ENCODE measurements at places on chromosomes 13 and 19.

DNA sequence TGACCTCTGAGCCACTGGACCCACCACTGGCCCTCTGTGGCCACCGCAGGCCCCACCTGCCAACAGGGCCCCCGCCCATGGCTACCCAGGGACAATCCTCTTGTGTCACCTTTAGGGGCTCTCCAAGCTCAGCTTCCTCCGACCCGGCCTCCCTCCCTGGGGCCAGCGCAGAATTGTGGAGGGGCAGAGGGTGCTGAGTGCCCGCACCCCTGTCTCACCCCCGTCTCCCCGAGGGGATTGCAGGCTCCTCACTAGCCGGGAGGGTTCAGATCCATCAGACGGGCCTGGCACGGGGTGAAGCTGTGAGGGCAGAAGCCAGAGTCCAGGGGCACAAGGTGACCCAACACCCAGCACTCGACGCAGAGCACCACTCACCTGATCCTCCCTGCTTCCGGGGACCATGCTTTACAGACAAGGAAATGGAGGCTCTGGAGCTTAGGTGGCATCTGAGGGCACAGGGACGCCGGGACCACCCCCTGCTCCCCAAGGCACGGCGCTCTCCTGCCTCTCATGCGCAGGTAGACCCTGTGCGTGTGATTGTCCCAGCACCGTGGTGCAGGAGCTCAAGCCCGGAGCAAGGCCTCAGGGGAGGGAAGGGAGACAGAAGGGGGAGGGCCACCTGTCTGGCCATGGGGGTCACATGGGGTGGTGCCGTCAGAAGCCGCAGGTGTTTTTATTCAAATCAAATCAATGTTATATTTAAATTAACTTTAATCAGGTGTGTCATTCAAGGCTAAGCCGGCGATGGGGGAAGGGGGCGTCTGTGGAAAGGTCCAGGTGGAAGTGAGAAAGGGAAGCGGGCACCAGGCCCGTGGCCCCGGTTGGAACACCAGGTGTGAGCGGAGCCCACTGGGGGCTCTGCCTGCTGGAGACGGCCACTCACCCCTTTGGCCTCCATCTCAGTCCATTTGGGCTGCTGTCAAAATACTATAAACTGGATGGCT, 21.6 kb upstream of the SPACA7 start:
- DNase-seq: no peak

DNA sequence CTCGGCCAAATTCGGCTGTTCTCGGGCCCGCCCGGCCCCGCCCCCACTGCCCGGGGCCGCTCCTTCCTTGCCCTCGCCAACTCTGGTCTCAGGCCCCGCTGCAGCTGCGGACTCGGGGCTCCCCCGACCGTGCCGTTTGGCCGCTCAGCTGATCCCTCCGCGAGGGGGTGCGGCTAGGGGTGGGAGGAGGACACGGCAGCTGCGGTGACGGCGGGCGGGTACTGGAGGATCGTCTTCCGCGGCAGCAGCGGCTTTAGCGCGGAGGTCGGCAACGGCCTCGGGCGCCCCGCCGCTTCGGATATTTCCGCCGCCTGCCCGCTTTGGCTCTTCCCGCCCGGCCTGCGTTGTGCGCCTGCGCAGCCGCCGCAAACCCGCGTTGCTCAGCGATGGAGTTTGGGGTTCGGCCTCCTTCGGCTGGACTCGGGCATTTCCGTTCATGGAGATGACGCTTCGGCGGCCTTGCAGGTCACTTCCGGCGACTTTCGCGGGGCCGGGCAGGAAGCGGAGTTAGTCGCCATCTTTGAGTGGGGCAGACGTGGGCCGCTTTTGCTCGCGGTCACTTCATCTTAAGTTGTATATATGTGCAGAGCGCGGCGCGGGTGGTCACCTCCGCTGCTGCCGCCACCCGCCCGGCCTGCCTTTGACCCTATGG, 338 bp upstream of the UBE2M start:
- peak; percentile 100 for DNase-seq

- DNase-seq: no peak
Measured at GRCh38 chr19:9309974-9310446, 372 bp upstream of the ZNF699 start.

- DNase-seq: no peak
Measured at GRCh38 chr19:287381-287871, 3.8 kb downstream of the PLPP2 start.

- no peak for DNase-seq
Measured at GRCh38 chr13:77915686-77916085, 2.9 kb downstream of the EDNRB start.

DNA sequence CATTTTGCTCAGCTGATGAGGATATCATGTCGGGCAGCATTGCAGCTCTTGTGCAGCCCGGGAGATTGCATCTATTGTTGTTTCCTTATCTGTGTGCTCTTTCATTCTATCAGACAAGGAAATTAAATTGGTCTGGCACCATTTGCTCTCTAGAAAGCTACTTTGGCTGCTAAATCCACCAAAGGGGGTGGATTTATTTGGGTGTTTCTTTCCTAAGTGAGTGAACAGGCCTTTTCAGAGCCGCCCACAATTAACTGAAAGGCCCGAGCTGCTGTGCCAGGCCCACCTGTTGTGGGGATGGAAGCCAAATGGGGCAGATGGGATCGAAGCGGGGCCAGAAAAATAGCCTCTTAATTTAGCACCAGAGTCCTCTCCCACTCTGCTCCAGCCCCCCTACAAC, 99.4 kb downstream of the DNAJC15 start:
- DNase-seq: no peak

DNA sequence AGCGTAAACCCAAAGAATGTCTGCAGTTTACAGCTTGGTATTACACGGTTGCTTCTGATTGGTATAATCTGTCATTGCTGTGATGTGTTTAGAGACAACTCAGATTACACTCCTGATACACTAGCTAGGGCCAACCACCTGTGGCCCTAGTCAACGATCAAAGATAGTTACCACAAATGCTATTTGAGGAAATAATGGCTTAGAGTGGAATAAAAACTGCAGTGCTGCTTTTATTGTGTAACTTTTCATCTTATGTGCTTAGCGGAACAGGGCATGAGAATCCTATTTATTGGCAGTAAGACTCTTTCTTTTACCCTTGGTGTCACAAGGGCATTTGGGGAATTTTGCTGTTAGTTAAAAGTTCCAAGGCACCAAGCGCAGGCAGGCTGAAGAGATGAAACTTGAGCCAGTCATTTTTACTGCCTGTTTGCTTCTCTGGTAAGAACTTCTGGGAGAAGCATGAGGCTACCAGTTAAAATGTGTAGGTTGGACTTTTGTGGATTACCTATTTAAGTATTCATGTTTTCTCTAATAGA, 363.3 kb downstream of the KCNRG start:
- no peak for DNase-seq

- no peak for DNase-seq
Measured at GRCh38 chr13:53759016-53759415, 730.4 kb downstream of the OLFM4 start.

- DNase-seq: no peak
Measured at GRCh38 chr13:75855216-75855615, 219.1 kb downstream of the LMO7 start.

GRCh38 chr19:55088543-55089341, 13.1 kb downstream of the EPS8L1 start:
- DNase-seq: peak; percentile 84

- no peak for DNase-seq
Measured at GRCh38 chr13:23695196-23695595, 125.0 kb downstream of the TNFRSF19 start.

DNA sequence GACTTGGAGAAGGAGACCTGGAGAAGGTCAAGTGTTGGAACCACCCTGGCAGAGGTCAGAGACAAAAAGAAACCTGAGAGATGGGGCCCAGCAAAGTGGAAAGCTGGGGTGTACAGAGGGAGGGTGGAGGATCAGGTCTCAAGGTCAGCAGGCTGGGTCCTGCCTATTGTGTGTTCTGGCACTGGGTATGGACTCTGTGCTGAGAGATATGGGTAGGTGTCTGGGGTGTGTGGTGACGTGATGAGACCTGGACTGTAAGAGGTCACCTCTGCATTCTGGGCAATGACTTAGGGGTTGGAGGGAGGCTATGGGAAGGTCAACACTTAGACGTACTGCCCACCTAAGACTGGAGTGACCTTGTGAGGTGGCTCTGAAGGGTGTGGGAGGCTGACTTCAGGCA, 88.1 kb downstream of the SCGB2B2 start:
- DNase-seq: no peak

DNA sequence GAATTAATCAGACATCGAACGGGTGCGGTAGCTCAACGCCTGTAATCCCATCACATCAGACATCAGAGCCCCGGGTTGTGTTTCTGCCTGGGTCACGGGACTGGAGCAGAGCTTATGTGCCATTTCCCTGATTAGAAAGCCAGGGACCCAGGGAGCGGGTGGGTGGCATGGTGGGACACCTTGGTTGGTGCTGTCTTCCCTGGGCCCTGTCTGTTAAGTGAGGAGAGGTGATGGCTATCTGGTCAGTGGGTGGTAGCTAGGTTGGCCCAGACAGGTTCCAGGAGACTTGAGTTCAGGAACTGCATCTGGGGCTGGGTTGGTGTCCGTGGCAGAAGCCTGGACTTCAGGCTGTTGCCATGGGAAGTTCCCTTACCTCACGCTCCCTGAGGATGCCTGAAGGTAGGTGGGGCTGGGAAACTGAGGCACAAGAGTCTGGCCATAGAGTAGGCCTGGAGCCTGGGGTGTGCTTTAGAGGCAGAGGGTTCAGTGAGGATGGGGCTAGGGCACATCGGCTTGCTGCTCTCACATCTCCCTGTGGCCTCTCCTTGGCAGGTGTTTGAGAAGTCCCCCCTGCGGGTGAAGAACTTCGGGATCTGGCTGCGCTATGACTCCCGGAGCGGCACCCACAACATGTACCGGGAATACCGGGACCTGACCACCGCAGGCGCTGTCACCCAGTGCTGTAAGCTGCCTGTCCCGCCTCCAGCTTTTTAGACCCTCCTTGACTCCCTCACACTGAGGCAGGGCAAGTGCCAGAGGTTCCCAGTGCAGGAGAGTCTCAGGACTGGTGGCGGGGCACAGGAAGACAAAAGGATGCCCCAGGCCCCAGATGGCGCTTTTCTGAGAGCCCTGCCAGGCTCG, 2.1 kb downstream of the RPL18A start:
- no peak for DNase-seq

DNA sequence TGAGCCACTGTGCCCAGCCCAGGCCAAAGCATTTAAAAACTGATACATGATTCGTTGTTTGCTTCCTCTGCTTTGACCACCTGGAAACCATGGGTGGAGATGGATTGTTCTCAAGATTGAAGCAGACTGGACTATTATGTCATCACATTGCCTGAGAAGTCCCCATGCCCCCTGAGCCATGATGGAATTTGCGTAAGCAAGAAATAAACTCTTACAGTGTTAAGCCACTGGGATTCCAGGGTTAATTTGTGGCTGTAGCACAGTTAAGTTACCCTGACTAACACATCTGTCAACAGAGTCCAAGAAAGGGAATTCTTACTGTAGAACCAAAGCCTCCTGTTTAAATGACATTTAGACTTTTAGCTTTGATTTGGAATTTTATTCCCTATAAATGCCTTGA, 19.4 kb upstream of the DHRS12 start:
- no peak for DNase-seq

- no peak for DNase-seq
Measured at GRCh38 chr19:51179256-51179655, 37.2 kb downstream of the SIGLEC7 start.

GRCh38 chr19:46404055-46404752, 9.2 kb downstream of the CCDC8 start:
- peak; percentile 80 for DNase-seq

DNA sequence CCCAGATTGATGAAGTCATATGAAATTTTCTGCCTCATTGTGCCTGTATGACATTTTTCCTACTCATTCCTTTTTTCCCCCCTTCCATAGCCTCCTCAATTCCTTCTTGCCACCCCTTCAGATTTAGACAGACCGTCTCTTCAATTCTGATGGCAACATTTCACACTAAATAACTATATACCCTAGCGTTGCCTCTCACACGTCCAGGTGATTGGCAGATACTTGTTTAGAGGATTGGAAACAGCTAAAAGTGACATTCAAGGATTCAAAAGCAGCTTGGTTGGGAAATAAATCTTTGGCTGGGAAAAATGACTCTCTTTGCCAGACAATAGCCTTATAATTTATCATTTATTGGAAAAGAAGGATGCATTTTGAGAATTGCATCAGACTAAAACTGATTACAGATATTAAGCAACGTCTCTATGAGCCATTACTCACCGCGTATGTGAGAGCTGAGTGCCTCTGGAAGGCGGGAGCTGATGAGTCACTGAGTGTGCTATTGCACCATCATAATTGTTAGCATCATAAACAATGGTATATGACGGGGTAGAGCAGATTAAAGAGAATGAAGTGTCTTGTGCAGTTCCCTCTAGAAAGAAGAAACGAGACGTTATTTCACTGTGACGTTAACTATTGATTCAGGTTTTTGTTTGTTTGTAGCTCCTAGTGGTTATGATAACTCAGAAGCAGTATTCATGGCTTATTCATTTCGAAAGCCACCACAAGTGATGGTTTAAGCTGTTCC, 61.1 kb upstream of the FAM216B start:
- DNase-seq: no peak

DNA sequence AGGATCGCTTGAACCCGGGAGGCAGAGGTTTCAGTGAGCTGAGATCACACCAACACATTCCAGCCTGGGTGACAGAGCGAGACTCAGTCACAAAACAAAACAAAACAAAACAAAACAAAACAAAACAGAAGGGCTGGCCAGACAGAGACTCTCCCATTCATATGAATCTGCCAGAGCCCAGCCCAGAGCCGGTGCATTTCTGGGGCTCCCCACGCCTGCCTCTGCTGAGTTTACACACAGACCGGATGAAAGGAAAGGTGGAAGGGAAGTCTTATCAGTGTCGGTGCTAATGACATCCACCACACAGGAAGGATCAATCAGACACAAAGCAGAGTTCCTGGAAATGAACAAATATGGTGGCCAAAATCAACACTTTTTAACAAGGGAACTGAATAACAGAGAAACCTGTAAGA, 6.8 kb downstream of the TRAPPC6A start:
- DNase-seq: no peak
